Right lobe of liver (tissue), 6 donors: ENCODE measurements at places on chromosomes 7 and 10. TPM values are rescaled to one million over a fixed set of nuclear protein-coding genes. Genes with fewer than 3 reads are reported as not detected.

The AGAP4 gene
- 7.4 TPM for total RNA-seq

The CALML3 gene
- not detected for total RNA-seq

The ATRNL1 gene
- total RNA-seq: 5.2 TPM

The TMEM270 gene
- total RNA-seq: not detected

The NEUROD6 gene
- not detected for total RNA-seq

The TSPAN33 gene
- 34.1 TPM for total RNA-seq

The SPDYE2B gene
- total RNA-seq: not detected

The ADAM22 gene
- total RNA-seq: 0.07 TPM

The ELN gene
- total RNA-seq: 5.9 TPM

The PRKAR2B gene
- 1.6 TPM for total RNA-seq

The PCLO gene
- total RNA-seq: 1.1 TPM

GRCh38 chr7:44756904-44757303 is 8.3 kb downstream of the ZMIZ2 start:
- DNase-seq: no peak

DNA sequence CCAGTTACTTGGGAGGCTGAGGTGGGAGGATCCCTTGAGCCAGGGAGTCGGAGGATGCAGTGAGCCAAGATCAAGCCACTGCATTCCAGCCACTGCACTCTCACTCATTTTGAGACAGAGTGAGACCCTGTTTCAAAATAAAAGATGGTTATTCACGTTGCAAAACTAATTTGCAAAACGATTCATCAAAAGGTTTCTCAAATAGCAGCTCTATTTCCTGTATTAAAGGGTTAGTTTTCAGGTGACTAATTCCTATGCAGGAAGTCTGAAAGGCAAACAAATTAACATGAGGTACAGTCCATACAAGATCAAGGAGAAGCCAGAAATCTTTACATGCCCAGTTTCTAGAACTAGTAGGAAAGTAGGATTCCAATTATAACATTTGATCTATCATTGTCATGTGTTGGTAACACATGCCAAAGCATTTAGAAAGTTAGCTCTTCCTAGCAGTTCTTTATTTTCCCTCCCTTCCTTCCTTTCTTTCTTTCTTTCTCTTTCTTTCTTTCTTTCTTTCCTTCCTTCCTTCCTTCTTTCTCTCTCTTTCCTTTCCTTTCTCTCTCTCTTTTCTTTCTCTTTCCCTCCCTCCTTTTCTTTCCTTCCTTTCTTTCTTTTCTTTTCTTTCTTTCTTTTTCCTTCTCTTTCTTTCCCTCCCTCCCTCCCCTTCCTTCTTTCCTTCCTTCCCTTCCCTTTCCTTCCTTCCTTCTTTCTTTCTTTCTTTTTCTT is 49.3 kb downstream of the DENND2A start:
- no peak for DNase-seq

GRCh38 chr7:81470724-81471379 is 299.0 kb downstream of the HGF start:
- no peak for DNase-seq

- DNase-seq: no peak
These were observed 423.5 kb upstream of the ZMIZ1 start for GRCh38 chr10:78645169-78645686.

GRCh38 chr7:31160941-31161340 is 108.8 kb downstream of the ADCYAP1R1 start:
- DNase-seq: no peak

DNA sequence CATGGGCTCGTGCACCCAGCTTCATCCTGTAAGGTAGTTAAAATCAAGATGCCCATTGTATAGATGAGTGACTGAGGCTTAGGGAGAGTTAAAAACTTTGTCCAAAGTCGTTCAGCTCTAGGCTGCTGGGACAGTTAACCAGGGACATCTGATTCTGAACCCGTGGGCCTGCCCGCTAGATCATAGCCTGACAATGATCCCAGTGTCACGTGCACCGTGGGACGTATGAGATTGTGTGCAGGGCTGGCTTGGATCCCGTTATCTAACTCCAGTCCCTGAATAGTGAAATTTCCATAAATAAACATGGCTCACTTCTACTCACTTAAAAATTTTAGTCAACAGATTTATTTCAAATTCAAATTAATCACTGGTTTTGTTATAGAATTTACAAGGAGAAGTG is 24.9 kb downstream of the C10orf120 start:
- DNase-seq: no peak

DNA sequence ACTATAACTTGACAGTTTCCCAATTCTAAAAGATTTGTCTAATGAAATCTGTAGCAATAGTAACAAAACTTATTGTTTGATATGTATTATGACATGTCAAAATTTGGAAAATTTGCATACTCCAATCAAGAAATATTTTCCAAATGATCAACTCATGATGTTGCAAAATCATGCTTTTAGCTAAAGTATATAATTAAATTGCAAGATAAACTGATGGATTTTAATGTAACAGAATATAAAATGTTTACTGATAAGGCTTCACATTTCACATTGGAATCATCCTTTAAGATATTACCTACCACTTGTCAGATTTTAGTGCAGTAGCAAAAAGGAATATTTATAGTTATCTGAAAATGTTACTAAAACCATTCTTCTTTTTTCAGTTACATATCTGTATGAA is 421.9 kb upstream of the SEMA3D start:
- DNase-seq: no peak

DNA sequence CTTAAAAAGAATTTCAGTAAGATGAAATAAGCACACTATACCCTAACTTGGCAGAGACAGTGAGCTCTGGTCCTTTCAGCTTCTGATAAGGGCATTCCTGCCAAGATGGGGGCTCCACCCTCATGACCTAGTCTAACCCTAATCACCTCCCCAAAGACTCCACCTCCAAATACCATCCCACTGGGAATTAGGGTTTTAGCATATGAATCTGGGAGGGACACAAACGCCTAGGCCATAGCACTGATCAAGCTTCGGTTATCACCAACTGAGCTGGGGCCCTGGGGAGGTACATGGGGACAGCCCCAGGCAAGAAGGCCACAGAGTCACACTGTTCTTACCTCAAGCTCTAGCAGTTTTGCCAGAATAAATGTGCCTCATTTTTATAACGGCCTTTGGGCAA is 31.4 kb downstream of the PALS2 start:
- DNase-seq: no peak

GRCh38 chr10:61779950-61780659 is 117.4 kb downstream of the CABCOCO1 start:
- no peak for DNase-seq

DNA sequence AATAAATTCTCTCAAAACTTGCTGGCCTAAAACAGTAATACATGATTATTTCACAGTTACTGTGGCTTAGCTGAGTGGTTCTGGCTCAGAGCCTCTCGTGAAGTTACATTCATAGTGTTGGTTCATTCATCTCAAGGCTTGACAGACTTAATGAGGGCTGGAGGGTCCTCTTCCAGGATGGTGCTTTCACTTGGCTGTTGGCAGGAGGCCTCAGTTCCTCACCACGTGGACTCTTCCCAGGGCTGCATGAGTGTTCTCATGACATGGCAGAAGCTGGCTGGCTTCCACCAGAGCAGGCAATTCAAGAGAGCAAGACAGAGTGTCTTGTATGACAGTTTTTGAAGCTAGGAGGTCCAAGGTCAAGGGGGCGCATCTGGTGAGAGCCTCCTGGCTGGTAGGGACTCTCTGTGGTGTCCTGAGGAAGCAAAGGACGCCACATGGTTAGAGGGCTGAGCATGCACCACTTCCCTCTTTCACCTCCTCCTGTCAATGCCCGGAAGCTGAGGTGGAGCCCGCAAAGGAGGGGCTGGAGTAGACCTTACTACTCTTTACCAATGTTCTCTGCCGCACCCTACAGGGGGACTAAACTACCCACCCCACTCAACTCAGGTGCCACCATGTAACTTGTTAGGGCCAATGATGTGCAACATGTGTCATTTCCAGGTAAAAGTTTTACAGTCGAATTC is 58.2 kb upstream of the YAE1 start:
- no peak for DNase-seq

DNA sequence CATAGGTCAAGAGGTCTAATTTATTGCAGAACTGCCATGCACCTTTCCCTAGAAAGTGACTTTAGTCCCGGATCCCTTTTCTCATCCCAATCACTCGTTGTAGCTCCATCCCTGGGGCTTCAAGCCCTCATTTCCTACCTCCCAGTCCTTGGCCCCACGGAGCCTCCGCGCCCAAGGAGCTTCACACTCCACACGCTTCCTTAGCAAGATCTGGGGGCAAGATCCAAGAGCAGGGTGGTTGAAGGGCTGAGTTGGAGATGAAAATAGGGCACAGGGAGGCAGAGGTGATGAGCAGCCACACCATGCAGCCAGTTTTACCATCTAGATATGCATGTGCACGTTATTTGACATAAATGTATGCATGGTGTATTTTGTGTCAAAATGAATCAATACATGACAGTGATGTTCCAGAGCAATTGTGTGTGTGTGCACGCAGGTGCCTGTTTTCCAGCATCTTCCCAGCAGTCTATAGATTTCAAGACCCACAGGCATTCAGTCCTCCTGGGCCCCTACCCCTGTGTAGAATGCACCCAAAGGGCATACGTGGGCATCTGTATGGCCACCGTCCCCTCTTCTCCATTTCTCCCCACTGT is 6.0 kb upstream of the TRPV6 start:
- DNase-seq: no peak

GRCh38 chr7:94382132-94382531 is 12.6 kb upstream of the COL1A2 start:
- no peak for DNase-seq

DNA sequence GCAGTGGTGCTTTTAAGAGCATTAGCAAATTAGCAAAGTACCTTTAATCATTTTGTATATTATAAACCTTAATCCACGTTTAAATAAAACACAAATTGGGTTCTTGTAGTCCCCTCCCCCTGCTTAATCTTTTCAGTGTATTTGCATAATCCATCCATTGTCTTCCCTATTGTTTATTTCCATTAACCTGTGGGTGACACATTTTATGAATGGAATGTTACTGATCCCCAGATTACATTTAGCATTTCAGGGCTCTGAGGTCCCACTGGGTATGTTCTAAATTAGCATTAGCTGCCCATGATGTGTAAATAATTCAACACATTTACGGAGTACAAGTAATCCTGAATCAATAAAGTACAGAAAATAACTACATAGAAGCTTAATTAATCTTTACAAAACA is 138.4 kb upstream of the FEZF1 start:
- no peak for DNase-seq

DNA sequence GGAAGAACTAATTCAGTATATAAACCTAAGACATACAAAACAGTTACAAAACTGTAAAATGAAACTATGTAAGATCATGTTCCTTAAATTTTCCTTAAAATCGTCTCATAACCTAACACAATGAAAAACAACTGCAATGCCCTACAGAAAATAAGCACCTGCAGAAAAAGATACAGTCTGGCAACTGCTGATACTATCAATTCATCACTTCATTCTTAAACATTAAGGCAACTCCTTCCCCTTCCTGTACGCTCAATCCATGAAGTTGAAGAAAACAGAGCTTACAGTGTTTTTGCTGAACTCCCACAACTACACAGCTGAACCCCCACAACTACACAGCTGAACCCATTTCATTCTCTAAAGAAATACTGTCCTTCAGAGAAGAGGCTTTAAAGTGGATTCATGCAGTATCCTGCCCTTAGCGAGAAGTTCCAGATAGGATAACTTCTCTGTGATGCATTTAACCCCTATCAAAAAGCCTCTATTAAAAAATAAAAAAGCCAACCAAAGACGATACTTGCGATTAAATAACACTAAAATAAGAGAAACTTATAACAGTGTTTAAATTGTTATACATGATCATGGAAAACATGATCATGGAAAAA is 50.0 kb downstream of the JMJD1C start:
- no peak for DNase-seq

- DNase-seq: no peak
These were observed 73.3 kb upstream of the COL13A1 start for GRCh38 chr10:69728335-69728870.

GRCh38 chr10:29306688-29307087 is 17.8 kb downstream of the LYZL1 start:
- no peak for DNase-seq

DNA sequence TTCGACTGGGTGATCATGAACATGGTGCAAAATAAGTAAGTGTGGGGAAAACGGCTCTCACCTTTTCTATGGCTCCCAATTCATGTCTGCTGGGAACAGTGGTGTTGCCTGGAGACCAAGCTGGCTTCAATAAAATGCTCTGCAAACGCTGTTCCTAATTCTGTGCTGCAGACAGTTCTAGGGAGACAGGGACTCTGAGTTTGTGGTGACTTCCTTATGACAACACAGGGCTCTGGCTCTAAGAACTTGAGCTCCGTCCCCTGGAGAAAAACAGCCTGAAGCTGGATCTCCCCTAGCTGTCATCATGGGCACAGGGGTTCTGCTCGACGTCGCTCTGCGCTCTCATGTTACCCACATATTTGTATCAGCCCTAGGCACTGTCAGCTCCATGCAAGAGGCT is 61.0 kb upstream of the INSYN2A start:
- no peak for DNase-seq

DNA sequence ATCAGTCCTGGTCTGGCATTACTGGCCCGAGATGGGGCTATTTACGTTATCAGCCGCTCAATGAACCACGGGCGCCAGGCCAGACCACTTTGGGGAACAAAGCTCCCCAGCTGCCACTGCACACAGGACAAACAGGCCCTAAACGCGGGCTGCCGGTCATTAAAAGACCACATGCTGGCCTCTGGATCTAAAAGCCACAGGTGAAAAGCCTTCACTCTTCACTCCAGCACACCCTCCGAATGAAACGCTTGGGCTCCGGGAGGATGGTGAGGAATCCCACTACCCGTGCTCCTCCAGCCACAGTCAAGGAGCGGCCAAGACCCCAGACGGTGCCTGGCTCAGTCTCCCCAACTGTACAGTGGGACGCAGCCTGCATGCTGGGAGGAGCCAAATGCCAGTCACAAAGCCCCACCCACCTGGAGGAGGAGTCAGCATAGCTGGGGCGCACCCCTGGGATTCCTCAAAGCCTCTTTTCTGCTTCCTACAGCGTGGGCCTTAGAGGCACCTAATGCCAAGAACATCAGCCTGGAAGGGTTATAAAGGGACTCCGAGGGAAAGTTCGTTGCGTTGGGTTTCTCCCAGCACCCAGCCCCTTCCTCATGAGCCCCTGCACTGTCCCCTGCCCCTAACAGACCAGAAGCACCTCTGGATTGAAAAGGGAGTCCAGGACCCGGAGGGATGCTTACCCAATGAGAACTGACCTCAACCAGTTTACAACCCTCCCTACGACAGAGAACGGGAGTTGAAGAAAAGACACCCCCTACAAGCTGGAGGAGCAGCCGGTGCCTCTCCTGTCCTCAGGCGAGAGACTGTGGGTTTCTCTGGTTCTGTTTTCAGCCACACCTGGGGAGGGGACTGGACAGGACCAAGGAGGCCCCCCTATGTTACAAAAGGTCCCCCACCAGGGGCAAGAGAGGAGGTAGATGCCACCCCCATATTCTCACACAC is 4.7 kb downstream of the PDGFA start:
- no peak for DNase-seq
